ENCODE measurements at places on chromosomes 4 and X. TPM values are rescaled to one million over a fixed set of nuclear protein-coding genes. Genes with fewer than 3 reads are reported as not detected.

- no peak for DNase-seq
Observed at GRCh38 chr4:8046925-8047541, 107.4 kb upstream of the AFAP1 start.

DNA sequence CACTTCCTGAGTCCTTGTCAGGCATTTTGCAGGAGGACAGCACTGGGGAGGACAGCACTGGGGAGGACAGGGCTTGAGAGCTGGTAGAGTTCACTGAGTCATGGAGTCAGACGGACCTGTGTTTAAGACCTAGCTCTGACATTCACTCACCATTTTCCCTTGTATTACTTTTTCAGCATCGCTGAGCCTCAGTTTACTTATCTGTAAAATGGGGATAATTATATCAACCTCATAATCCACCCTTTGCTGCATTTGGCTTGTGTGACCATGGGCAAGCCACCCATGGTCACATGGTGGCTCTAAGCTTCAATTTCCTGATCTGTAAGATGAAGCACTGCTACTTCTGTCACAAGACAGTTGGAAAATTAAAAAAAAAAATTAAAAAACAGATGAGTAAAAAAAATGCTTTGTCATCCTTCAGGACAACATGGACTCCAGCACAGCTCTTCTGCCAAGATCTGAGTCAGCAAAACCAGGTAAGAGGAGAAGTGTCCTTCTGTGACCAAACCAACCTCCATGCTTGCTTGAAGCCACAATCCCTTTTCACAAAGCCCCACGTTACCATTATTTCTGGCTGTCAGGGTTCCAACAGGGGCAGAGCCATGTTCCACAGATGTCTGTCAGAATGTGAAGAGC lies 275.5 kb downstream of the RAB28 start:
- no peak for DNase-seq

GRCh38 chr4:155599085-155599484 lies 67.6 kb upstream of the GUCY1A1 start:
- no peak for DNase-seq

GRCh38 chr4:40473578-40474388 lies 138.7 kb downstream of the CHRNA9 start:
- no peak for DNase-seq

DNA sequence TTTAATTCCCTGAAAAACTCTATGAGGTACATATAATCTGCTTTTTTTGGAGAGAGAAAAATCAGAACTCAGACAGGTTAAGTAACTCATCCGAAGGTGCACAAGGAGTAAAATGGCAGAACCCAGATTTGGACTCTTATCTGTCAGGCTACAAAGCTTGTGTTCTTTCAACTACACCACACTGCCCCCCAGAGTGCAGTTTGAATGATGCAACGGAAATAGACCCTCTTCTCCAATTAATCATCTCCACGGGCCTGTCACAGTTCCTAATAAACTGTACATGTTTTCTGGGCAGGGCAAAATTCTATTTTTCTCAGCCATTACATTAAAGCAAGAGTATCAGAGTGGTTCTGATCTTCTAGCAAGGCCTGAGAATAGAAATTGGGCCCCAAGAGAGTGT lies 35.3 kb upstream of the DCX start:
- DNase-seq = no peak

DNA sequence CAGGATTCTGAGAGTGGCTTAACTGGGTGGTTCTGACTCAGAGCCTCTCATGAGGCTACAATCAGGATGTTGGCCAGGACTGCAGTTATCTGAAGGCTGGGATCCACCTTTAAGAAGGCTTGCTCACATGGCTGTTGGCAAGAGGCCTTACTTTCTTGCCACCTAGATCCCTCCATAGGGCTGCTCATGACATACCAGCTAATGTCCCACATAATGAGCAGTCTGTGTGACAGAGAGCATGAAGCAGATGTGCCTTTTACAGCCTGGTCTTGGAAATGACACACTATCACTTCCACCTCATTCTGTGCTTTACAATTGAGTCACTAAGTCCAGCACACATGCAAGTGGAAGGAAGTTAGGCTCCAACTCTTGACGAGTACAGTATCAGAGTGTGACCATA lies 4.3 kb upstream of the RBM3 start:
- no peak for DNase-seq

- DNase-seq = no peak
Observed at GRCh38 chr4:153207567-153207966, 3.3 kb downstream of the TRIM2 start.

DNA sequence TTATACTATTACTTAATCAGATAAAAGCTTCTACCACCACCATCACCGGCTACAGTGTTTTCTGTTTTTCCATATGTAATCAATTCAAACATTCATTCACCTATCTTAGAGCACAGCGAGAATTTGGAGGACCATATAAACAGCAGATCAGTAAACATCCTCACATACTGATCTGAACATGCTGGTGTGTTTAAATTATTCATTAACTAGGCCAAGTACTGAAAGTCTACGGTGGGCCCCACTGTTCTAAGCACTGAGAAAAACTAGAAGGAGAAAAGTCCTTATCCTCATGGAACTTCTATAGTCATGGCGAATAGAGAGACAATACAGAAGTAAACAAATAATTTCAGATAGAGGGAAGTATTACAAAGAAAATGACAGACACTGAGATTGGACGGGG lies 176.6 kb downstream of the NR3C2 start:
- no peak for DNase-seq

- peak; percentile 15 for DNase-seq
Observed at GRCh38 chr4:110970642-110971041, 347.8 kb upstream of the PITX2 start.

DNA sequence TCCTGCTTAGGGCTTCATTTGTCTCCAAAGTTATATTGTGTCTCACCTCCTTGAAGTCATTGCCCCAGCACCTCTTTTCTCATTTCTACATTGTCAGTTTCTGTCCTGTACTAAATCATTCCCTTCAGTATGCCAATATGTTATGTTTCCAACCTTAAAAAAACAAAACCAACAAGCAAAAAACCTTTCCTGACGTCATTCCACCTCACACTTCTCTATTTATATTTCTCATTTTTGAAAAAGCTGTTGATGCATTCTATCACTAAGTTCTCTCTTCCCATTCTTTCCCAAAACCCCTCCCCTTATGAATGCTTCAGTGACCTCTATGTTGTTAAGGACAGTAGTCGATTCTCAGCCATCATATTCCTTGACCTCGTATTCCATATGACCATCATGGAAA lies 98.7 kb upstream of the ARHGAP24 start:
- no peak for DNase-seq

DNA sequence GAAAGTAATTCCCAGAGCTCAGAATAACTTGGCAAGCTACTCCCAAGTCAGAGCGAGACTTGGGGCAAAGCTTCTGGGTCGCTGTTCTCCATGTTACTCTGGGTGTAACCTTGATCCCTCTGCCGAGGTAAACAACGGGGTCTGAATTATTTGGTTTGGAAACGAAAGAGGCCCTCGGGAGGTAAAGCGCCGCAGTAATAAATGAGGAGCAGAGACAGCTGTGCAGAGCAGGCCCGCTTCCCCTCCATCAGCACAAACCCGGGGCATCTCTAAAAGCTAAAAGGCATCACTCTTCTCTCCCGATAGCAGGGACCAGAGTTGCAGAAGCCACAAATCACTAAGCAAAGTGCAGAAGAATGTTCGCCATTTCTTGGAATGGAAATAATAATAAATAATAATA lies 561.5 kb downstream of the BCOR start:
- no peak for DNase-seq

DNA sequence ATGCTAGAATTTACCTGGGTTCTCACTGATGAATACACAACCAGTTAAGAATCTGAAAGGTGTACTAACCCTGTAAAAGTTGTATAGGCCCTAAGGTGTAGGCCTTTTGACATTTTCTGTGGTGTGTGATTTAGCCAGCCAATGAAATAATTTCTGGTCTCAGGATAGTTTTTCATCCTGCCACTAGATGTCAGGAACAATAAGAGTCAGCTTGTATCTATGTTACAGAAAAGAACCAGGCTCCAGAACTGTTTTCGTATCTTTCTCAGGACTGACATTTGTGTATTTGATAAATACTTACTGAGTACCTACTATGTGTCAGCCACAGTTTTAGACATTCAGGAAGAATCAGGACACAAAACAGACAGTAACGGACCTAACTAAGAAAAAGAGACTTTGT lies 673.6 kb upstream of the TENM3 start:
- DNase-seq = no peak

GRCh38 chrX:119981286-119982070 lies 37.9 kb upstream of the NKAP start:
- DNase-seq = peak; percentile 18

DNA sequence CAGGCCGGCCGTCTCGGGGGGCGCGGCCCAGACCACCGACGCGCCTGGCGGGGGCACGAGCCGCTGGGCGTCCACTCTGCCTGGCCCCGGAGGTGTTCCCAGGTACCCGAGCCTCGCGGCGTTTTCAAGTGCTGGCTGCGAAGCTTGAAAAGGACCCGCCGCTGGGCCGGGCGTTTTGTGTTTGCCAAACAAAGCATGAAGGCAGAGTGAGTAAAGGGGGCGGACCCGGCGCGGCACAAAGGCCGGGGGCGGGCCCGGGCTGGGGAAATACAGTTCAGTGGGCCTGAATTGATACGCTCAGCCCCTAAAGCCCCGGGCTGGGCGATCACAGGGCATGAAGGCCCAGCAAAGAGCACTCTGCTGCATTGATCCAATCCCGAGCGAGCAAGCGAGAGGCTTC lies 65.4 kb downstream of the SOX3 start:
- DNase-seq = no peak

The CCDC149 gene
- 20.1 TPM for total RNA-seq

The CPZ gene
- total RNA-seq = 0.20 TPM

The PAGE2 gene
- not detected for total RNA-seq

The MID2 gene
- total RNA-seq = 10.8 TPM

Measured in pancreas (tissue), 10 donors.